NCI-H774 (cell line): ENCODE measurements at places on chromosomes 3 and 15.

GRCh38 chr3:169542331-169542751 lies 121.2 kb downstream of the MECOM start:
- no peak for DNase-seq

DNA sequence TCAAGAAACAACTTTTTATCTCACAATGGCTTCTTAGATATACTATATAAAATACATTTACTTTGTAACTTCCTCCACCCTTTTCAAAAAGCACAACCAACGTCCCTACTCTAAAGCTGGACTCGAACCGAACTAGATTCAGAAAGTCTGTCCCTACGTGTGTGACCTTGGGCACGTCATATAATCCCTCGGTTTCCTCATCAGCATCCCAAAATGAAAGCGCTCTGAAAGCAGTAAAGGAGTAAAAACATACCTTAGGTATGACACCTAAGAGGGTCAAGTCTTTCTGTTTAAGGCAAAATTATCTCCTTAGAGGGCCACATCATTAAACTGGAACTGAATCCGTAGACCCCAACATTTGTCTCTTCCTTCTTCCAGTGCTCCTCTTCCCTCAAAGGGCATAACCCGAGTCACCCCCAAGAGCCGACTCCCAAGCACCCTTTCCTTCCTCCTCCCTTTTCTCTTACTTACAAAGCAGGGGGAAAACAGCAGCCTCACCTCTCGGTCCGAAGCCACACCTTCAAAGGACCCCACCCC lies 663 bp downstream of the PDCD10 start:
- peak; percentile 31 for DNase-seq

- no peak for DNase-seq
Measured at GRCh38 chr3:110101361-110101760, 764.0 kb upstream of the DPPA4 start.

DNA sequence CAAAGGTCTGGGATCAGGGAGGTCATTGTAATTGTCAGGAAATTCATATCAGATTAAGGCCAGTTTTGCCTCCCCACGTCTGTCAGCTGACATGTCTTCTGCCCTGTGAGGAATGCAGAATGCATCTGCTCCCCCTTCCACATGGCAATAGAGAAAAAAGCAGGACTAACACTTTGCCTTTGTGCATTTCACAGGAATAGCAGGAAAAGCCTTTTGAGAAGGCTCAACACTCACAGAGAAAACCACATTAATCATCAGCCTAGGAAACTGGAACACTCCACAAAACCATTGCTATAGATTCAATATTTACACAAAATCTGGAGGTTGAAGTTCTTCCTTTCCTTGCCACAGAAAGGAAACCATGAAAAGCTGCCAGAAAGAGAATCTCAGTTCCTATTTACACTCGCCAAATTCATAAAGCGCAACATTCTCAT lies 165.2 kb upstream of the HES1 start:
- peak; percentile 34 for DNase-seq

GRCh38 chr15:36347272-36347858 lies 232.1 kb upstream of the CDIN1 start:
- DNase-seq: no peak

DNA sequence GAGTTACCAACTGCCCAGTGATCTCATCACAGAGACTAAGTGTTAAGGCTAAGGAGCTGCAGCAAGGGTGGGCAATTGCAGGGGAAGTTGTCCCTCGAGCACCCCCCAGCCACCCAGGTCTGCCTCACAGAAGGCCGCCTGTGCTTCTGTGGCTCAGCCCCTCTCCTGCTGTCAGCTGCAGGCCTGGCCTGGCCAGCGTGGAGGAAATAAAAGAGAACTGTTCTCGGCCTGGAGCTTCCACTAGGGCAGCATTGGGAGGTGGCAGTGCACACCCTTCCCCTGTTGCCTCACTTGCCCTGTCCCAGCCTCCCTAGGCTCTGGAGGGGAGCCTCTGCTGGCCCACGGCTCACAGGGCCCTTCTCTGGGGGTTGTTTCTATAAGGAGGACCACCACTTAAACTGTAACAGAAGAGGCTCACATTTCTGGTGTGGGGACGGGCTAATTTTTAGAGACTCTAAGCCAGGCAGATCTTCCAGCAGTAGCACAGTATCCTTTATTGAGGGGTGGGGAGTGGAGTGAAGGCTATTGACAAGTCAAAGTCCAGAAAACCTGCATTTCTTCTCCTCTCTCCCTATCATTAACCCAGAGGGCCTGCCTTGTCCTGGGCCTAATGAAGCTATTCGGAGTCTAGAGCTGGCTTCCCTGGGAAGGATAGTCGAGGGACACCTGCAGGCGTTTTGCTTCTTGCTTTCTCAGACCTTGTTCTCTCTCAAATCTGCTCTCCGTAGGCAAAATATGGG lies 75.6 kb upstream of the ADPGK start:
- DNase-seq: no peak

- DNase-seq: no peak
Measured at GRCh38 chr15:94477913-94478553, 246.7 kb downstream of the MCTP2 start.

DNA sequence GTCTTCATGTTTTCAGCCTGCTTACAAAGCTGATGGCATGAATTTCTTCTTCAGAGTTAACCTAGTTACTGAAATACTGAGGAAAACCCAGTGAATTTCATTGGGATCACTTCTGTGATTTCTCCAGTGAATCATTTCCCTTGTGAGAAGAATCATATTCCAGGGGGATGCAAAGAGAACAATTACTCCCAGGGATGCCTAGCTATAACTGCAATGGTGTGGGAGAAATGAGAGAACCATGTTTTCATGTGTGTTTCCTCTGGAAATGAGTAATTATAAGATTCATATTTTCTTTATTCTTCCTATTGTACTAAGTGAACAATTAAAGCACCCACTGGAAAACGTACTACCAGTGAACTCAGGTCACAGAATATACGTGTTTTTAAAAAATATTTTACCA lies 485.4 kb downstream of the GRM7 start:
- DNase-seq: no peak

DNA sequence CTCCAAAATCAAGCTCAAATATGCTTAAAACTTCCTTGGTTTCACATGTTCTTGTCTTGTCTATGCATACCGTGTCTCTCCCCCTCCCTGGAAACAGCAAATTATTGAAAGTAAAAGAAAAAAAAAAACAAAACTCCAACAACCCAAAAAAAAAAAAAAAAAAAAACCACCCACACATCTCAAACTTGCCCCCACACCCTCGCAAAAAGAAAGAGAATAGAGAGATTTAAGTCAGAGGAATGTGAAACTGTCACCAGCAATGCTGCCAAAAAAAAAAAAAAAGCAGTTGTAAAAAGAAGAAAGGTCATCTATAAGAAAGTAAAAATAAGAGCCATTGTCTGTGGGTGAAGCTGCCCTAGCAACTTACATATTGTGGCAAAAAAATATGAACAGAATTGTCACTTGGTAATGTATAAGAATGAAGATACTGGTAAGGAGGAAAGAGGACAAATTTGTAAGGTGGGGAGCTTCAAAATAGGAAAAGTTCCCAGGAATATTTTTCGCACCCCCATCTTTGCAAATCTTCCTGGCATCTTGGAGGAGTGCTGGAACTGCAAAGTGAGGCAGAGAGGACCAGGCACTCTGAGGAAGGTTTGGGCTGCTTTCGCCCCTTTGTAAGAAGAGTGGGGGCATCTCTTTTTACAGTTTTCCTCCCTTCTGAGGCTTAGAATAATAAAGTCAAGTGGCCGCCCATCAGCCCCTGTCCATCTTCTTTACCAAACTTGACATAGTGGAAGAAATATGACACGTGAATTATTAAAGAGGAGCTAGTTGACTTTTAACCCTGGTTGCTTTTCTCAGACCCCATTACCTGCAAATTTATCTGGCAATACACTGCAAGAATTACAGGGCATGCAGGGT lies 81.8 kb downstream of the NR2F2 start:
- no peak for DNase-seq

DNA sequence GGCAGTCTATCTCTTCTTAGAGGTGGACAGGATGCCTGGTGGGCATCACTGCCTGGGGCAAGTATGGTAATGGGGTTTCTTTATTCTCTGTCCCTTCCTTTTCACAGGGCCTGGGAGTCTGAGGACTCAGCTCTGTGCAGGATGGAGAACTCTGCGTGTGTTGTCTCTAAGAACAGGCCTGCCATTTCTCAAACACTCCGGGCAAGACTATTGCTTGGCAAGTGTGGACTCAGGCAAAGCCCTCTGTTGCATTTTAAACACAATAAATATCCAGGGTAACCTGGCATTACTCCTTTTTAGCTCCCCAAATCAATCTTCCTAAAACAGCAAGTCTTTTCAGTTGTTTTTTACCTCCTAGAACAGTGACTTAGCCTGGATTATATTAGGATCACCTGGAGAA lies 185.1 kb upstream of the ROPN1 start:
- no peak for DNase-seq

- no peak for DNase-seq
Measured at GRCh38 chr15:55381595-55381994, 26.6 kb downstream of the CCPG1 start.

GRCh38 chr3:105906836-105907235 lies 38.0 kb upstream of the CBLB start:
- no peak for DNase-seq

DNA sequence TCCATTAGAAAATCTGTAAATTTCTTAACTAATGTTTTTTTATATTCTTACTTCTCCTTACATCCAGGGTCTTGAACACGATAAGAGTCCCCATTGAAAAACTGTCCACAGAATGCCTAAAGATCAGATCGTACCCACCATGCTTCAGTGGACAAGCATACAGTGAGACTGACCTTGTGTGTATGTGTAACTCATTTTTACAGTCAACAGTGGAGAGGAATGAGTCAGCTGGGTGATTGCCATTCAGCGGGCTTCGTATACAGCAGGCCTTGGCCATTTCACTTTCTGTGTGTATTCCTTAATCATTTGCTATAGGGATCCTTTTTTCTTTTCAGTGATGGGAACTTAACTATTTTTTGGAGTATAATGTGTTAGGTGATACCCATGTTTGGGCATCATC lies 10.6 kb downstream of the PARP14 start:
- DNase-seq: no peak

DNA sequence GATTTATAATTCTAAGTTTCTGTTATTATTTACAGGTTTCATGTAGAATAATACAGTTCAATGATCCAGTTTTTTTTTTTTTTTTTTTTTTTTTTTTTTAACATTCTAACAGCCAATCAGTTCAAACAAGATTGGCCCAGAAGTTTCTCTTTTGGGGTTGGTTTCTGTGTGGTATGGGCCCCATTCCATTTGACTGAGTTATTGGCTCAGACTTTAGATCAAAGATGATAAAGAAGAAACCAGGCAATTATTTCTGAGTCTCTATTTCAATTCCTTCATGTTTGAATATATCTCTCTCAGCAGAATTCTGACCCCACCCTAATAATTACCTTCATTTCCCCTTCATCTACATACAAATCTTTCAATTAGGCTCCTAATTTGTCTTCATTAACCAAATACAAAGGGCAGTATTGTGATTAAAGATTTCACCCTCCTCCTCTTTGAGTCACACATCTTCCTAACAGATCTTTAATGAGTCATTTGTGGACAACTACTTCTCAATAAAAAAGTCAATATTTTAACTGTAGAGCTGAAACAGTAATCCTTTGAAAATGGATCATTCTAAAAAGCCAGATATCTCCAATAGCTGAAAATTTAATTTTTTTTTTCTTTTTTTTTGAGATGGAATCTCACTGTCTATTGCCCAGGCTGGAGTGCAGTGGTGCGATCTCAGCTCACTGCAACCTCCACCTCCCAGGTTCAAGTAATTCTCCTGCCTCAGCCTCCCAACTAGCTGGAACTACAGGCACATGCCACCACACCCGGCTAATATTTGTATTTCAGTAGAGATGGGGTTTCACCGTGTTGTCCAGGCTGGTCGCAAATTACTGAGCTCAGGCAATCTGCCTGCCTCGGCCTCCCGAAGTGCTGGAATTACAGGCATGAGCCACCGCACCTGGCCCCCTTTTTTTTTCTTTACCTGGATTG lies 878.8 kb downstream of the NAALADL2 start:
- no peak for DNase-seq

DNA sequence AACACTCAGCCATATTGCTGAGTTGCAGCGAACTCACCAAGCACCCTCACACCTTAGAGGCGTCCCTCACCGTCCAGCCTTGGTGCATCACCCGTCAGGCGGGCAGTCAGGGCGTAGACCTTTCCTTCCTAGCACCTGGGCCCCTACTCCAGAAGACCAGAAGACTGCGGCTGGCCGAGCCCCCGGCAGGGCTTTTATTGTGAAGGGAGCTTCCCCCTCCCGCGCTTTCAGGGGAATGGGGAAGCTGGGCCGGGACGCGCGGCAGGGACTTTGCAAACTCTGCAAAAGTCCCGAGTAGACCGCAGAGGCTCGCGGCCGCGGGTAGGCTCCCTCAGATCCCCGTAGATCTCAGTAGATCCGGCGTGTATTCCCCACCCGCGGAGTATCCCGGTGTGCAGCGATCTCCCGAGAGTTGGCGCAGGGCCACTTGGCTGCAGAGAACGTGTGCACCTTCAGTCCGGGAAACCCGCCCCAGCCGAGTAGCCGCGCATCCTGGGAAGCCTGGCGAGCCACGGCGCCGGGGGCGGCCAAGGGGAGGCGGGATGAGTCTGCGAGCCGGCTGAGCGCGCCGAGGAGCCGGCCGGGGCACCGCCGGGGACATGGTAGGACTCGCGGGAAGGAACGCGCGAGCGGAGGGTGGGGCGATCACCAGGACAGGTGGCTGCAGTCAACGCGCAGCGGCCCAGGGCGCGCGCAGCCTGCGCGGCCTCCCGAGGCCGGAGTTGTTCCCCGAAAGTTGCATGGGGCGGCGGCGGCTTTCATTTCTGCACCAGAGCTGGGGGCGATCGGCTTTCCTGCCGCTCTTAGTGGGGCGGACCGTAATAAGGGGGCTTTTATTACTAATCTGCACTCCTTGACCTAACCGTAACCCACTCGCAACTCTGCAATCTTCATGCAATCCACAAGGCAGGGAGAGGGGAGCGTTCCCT lies at the start of gene GASK1A:
Gene GASK1A (plus strand): TSS at position 268 of the 929 bp plus-strand sequence. CDS start 332 bp downstream, at position 600.
- DNase-seq: no peak

DNA sequence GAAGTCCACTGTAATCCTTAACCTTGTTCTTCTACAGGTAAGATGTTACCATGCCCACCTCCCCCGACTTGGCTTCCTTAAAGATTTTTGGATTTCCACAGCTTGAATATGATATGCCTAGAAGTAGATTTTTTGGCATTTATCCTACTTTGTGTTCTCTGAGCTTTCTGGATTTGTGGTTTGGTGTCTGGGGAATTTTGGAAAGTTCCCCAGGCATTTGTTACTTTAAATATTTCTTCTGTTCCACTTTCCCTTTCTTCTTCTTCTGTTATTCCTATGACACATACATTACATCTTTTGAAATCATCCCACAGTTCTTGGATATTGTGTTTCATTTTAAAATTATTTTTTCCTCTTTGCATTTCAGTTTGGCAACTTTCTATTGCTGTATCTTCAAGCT lies 122.1 kb upstream of the TMEM108 start:
- no peak for DNase-seq
